ENCODE measurements at places on chromosomes 4 and X.
A peak's percentile ranks its signal among the peaks of the same experiment; 100 is the strongest.

GRCh38 chr4:147610686-147611085 lies 6.5 kb upstream of the TMEM184C start:
- no peak for DNase-seq

DNA sequence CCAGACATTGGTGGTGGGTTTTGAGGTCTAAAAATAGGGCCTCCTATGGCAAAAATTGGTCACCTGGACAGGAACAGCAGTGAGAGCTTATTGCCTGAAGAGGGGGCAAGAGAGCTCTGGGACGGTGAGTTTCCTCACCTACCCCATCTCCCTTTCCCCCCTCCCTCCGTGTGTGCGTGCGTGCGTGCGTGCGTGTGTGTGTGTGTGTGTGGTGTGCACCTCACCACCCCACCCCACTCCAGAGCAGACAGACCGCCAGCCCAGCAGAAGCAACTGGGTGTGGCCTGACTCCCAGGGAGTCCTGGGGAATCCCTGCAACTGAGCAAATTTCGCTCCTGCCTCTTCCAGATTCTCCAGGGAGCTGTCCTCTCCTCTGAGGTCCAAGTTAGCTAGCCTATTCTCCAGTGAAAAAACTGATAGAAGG lies 44.7 kb downstream of the PRPS1 start:
- peak; percentile 68 for DNase-seq

GRCh38 chr4:68183417-68183816 lies 53.7 kb upstream of the TMPRSS11F start:
- no peak for DNase-seq

GRCh38 chr4:164621886-164622521 lies 131.9 kb upstream of the SMIM31 start:
- no peak for DNase-seq

DNA sequence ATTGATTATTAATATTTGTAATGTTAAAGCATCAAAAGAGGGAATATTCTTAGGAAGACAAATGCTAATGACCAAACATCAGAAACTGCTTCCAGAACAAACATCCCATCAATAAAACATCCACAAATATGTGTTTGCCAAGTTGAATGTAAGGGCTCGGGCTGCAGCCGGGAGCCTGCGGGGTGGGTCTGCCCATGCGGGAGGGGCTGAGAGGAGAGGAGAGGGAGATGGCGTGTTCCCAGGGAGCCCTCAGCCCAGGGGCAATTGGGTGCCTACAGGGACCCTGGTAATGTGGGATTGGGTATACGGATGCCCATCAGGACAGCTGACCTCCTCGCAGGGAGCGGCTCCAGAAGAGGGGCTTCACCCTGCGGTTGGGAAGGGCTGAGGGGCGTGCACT lies 38.4 kb upstream of the PSAPL1 start:
- no peak for DNase-seq

DNA sequence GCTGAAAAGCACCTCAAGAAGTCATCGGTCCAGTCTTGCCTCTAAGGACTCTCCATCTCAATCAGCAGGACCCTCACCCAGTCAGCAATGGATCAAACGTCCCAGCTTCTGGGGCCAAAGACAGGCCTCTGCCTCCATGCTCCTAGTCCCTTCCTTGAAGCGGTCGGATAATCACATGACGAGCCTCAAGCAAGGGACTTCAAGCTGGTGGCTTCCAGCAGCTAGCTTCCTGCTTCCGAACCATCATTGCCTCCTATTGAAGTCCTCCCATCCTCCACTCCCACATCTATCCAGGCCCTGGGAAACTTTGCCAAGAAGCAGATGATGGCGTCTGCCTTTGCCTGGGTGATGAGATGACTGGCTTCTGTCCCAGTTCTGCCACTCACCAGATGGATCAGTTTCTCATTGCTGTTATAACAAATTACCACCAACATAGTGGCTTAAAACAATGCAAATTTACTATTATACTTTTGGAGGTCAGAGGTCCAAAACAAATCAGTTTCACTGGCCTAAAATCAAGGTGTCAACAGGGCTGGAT lies 135.2 kb upstream of the MAMLD1 start:
- DNase-seq, result no peak

GRCh38 chrX:28099166-28099565 lies 117.9 kb upstream of the DCAF8L1 start:
- DNase-seq, result no peak

DNA sequence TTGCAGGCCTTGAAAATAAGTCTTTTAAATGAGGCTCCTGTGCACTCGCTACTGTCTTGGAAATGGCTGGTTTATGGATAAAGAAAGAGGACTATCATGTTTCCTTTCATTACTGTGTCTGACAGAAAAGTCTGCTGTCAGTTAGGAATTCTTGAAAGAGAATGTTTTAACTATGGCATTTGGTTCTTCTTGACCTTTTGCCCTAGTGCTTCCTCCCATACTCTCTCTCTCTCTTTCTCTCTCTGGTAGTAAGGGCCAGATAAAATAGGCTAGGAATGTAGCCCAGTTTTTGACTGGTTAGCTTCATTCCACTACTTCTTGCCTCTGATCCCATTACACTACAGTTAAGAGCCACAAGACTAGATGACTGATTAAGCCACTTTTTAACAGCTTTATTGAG lies 29.8 kb downstream of the YY2 start:
- no peak for DNase-seq

All from activated gamma-delta T cell treated with anti-CD3 and anti-CD28 coated beads, Interleukin-2, amount 50 U/mL, for 16 hours (primary cell).